ENCODE measurements at places on chromosomes 4 and X.
A peak's percentile ranks its signal among the peaks of the same experiment; 100 is the strongest.

GRCh38 chrX:132470179-132470578, 18.7 kb downstream of the MBNL3 start:
- DNase-seq: no peak
- H3K27ac ChIP-seq: no peak overlapping the region
- H3K4me3 ChIP-seq: no peak overlapping the region
- no peaks in the 10 kb centered on the region for H3K36me3 ChIP-seq
- H3K27me3 ChIP-seq: peaks cover 2% of the 10 kb centered on the region

- no peak overlapping the region for H3K4me3 ChIP-seq
- no peak overlapping the region for H3K27ac ChIP-seq
- no peaks in the 10 kb centered on the region for H3K4me1 ChIP-seq
- no peak for DNase-seq
- H3K27me3 ChIP-seq: peaks cover 5% of the 10 kb centered on the region
Observed at GRCh38 chrX:13022926-13023325, 21.5 kb downstream of the FAM9C start.

- DNase-seq: no peak
- H3K4me3 ChIP-seq: no peak overlapping the region
- H3K4me1 ChIP-seq: no peaks in the 10 kb centered on the region
- H3K36me3 ChIP-seq: no peaks in the 10 kb centered on the region
- H3K27me3 ChIP-seq: no peaks in the 10 kb centered on the region
- H3K27ac ChIP-seq: no peak overlapping the region
Observed at GRCh38 chr4:52235552-52236201, 184.6 kb downstream of the SPATA18 start.

- H3K4me1 ChIP-seq: no peaks in the 10 kb centered on the region
- no peak for DNase-seq
- H3K27me3 ChIP-seq: no peaks in the 10 kb centered on the region
- H3K4me3 ChIP-seq: no peak overlapping the region
- H3K27ac ChIP-seq: no peak overlapping the region
Observed at GRCh38 chrX:12446342-12447075, 308.2 kb downstream of the FRMPD4 start.

DNA sequence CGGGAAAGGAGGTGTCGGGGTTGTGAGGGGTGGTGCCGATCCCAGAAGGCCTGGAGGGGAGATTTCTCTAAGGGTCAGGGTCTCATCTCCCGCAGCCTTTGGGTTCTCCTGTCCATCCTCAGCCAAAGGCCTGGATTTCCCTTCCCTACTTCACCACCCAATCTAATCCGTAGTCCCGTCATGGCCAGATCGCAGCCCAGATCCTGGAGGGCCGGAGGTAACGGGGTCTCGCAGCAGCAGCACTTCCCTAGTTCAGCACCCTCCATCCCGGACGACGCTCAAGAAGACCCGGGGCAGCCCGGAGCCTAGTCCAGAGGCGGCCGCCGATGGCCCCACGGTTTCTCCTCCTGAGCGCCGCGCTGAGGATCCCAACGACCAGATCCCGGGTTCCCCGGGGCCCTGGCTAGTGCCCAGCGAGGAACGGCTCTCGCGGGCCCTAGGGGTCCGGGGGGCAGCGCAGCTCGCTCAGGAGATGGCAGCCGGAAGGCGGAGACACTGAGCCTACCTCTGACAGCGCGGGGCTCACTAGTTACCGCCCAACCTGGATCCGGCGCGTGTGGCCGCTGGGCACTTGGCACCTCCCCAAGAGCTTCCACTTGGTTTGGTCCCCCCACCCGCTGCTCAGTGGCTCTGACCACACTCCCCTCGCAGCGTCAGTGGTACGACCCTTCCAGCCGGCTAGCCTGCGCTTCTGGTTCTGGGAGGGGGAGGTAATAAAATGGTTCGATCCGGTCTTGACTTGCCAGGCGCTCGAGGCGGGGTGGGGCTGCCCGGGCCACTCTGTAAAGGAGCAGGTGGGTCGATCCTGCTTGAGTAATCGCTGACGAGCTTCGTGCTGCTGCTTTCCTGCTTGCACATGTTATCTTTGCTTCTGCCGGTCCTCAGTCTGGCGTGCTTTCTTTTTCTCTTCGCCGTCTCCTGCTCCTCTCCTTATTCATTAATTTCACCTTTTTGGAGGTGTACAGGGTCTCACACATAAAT, 3.6 kb downstream of the MAGIX start:
- H3K36me3 ChIP-seq: peaks cover 5% of the 10 kb centered on the region
- H3K27me3 ChIP-seq: no peaks in the 10 kb centered on the region
- H3K27ac ChIP-seq: peak overlapping the region; percentile 85

DNA sequence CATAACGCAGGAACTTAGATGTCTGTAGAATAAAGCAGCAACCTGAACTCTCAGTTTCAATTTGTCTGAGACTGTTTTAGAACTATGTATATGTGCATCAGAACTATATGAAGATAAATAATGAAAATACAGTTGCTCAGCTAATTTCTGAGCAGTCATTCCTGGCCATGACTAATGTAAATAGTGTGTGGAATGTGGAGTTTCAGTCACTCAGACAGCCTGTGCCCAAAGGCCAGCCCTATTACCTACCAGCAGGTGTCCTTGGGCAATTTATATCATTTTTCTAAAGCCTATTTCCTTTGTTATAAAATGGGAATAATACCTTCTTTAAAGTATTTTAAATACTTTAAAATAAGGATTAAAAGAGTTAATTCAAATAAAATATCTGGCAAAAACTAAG, 56.0 kb upstream of the RELL1 start:
- no peak for DNase-seq
- H3K27me3 ChIP-seq: no peaks in the 10 kb centered on the region
- no peaks in the 10 kb centered on the region for H3K4me1 ChIP-seq
- no peak overlapping the region for H3K4me3 ChIP-seq
- H3K27ac ChIP-seq: no peak overlapping the region

- H3K36me3 ChIP-seq: no peaks in the 10 kb centered on the region
- no peak overlapping the region for H3K4me3 ChIP-seq
- no peak overlapping the region for H3K27ac ChIP-seq
- no peaks in the 10 kb centered on the region for H3K4me1 ChIP-seq
- no peaks in the 10 kb centered on the region for H3K27me3 ChIP-seq
- no peak for DNase-seq
Observed at GRCh38 chr4:80963051-80963450, 67.5 kb upstream of the BMP3 start.

- DNase-seq: no peak
- H3K27me3 ChIP-seq: no peaks in the 10 kb centered on the region
- no peak overlapping the region for H3K4me3 ChIP-seq
- H3K27ac ChIP-seq: no peak overlapping the region
- no peaks in the 10 kb centered on the region for H3K4me1 ChIP-seq
Observed at GRCh38 chrX:118350706-118351105, 4.8 kb downstream of the WDR44 start.

- no peaks in the 10 kb centered on the region for H3K27me3 ChIP-seq
- H3K4me1 ChIP-seq: no peaks in the 10 kb centered on the region
- no peak overlapping the region for H3K4me3 ChIP-seq
- H3K27ac ChIP-seq: no peak overlapping the region
- DNase-seq: no peak
Observed at GRCh38 chr4:31662951-31663350, 942.8 kb downstream of the PCDH7 start.

GRCh38 chr4:42985976-42986375, 93.5 kb downstream of the GRXCR1 start:
- H3K4me1 ChIP-seq: no peaks in the 10 kb centered on the region
- no peak overlapping the region for H3K4me3 ChIP-seq
- H3K27ac ChIP-seq: no peak overlapping the region
- peak; percentile 39 for DNase-seq

GRCh38 chrX:81708487-81708886, 506.6 kb downstream of the SH3BGRL start:
- no peaks in the 10 kb centered on the region for H3K4me1 ChIP-seq
- H3K27me3 ChIP-seq: no peaks in the 10 kb centered on the region
- no peak for DNase-seq
- no peak overlapping the region for H3K4me3 ChIP-seq

DNA sequence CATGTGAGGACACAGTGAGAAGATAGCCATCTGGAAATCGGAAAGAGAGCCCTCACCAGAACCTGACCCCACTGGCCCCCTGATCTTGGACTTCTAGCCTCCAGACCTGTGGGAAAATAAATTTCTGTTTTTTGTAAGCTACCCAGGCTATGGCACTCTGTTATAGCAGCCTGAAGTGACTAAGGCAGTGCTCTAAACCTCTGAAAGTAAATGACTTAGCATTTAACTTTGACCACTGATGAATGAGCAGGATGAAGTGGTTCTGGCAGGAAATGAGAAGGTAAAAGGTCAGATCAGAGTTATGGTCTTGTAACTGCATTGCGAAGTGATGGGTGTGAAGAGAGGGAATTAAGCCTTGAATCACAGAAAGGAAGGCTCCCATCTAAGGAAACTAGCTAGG, 17.0 kb downstream of the GPAT3 start:
- no peaks in the 10 kb centered on the region for H3K27me3 ChIP-seq
- no peak overlapping the region for H3K27ac ChIP-seq
- no peaks in the 10 kb centered on the region for H3K4me1 ChIP-seq
- no peak for DNase-seq
- no peak overlapping the region for H3K4me3 ChIP-seq
- H3K36me3 ChIP-seq: no peaks in the 10 kb centered on the region

DNA sequence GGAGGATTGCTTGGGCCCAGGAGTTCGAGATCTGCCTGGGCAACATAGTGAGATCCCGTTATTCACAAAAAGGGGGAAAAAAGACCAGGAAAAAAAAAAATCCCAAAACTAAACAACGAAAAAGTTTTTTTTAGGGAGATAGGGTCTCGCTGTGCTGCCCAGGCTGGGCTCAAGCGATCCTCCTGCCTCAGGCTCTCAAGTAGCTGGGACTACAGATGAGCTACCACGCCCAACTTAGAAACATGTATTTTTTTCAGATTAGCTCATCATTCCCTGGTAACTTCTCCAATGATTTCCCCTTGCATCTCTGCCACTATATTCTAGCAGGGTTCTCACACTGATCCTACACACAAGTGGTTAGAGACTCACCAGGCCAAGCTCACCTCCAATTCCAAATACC, 24.4 kb upstream of the IRAK1 start:
- H3K4me1 ChIP-seq: peaks cover 51% of the 10 kb centered on the region
- H3K27me3 ChIP-seq: no peaks in the 10 kb centered on the region
- H3K4me3 ChIP-seq: no peak overlapping the region
- H3K36me3 ChIP-seq: peaks cover 3% of the 10 kb centered on the region
- no peak overlapping the region for H3K27ac ChIP-seq

GRCh38 chr4:127149086-127149485, 483.7 kb upstream of the INTU start:
- H3K27me3 ChIP-seq: no peaks in the 10 kb centered on the region
- no peak overlapping the region for H3K27ac ChIP-seq
- no peak overlapping the region for H3K4me3 ChIP-seq
- no peak for DNase-seq

GRCh38 chrX:32774966-32775365, 436.4 kb downstream of the DMD start:
- H3K4me3 ChIP-seq: no peak overlapping the region
- no peak for DNase-seq
- no peaks in the 10 kb centered on the region for H3K4me1 ChIP-seq
- H3K27me3 ChIP-seq: no peaks in the 10 kb centered on the region
- no peak overlapping the region for H3K27ac ChIP-seq

DNA sequence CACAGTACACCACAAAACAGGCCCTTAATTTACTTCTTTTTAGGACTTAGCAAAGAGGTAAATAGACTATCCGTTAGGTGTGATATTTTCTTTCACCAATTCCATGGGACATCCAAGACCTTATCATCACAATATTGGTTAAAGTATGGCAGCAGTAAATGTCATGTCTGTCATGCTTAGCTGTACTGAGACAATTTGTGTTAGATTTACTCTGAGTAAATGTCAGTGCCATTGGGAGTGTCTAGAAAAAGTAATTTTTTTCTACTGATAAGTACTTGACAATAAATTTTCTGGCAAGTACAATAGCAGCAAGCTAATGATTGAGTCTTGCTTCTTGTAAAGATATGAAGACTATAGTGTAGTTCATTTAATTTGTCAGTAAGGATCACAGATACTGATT, 756.1 kb downstream of the FAM133A start:
- H3K4me1 ChIP-seq: no peaks in the 10 kb centered on the region
- no peak for DNase-seq
- peaks cover 2% of the 10 kb centered on the region for H3K27me3 ChIP-seq
- no peak overlapping the region for H3K27ac ChIP-seq
- H3K36me3 ChIP-seq: no peaks in the 10 kb centered on the region
- no peak overlapping the region for H3K4me3 ChIP-seq

- no peaks in the 10 kb centered on the region for H3K36me3 ChIP-seq
- DNase-seq: no peak
- no peak overlapping the region for H3K4me3 ChIP-seq
- H3K27me3 ChIP-seq: no peaks in the 10 kb centered on the region
- no peaks in the 10 kb centered on the region for H3K4me1 ChIP-seq
Observed at GRCh38 chrX:91311969-91312368, 122.7 kb upstream of the PABPC5 start.

DNA sequence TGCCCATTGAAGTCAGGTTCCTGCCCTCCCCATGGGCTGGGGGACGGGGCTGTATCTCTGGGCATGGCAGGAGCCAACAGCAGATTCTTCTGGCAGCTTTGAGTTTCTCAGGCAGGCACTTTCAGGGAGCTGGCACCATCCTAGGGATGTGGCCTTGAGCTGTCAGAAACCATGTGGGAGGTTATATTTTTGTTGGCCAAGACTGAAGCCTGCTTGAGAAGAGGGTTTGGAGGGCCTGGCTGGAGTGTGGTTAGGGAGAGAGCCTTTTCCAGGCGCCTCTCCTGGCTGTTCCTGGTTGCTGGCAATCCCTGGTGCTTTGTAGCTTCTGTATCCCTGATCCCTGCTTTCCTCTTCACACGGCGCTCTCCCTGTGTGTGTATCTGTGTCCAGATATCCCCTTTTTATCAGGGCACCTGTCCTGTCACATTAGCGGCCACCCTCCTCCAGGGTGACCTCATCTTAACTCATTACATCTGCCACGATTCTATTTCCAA, 30.6 kb upstream of the SORCS2 start:
- H3K36me3 ChIP-seq: no peaks in the 10 kb centered on the region
- H3K4me3 ChIP-seq: no peak overlapping the region
- H3K27me3 ChIP-seq: no peaks in the 10 kb centered on the region

DNA sequence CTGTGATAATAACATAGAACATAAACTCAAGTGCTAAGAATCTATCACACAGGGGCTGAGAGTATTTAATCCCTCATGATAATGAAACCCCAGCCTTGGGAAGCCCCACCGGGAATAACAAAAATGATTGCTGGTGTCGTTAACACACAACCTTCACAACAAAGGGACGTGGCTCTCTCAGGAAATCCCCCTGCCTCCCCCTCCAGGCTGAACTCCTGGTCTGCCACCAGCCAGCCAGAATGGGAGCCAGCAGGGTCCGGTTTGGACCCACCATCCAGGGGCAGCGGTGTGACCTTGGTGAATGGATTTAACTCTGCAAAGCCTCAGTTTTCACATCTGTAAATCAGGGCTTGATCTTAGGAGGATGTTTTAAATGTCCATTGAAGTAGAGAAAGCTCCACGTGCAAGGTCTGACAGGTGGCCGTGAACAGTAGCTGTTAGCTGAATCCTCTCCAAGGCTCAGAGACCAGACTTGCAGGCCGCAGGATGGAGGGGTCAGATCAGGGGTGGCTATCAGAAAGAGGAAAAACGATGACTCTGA, 46.5 kb downstream of the ABLIM2 start:
- no peak overlapping the region for H3K4me3 ChIP-seq
- H3K27ac ChIP-seq: no peak overlapping the region
- DNase-seq: no peak
- H3K36me3 ChIP-seq: peaks cover 27% of the 10 kb centered on the region

- H3K27me3 ChIP-seq: peaks cover 6% of the 10 kb centered on the region
- no peaks in the 10 kb centered on the region for H3K36me3 ChIP-seq
- H3K4me3 ChIP-seq: no peak overlapping the region
- H3K4me1 ChIP-seq: no peaks in the 10 kb centered on the region
- H3K27ac ChIP-seq: no peak overlapping the region
Observed at GRCh38 chrX:96707804-96708203, 23.2 kb downstream of the DIAPH2 start.

GRCh38 chr4:924107-925096, 7.7 kb downstream of the GAK start:
- H3K27ac ChIP-seq: no peak overlapping the region
- DNase-seq: no peak
- no peaks in the 10 kb centered on the region for H3K27me3 ChIP-seq
- peaks cover 13% of the 10 kb centered on the region for H3K36me3 ChIP-seq
- H3K4me1 ChIP-seq: peaks cover 6% of the 10 kb centered on the region
- no peak overlapping the region for H3K4me3 ChIP-seq

Data from spinal cord (tissue), 10 donors.